ENCODE measurements at places on chromosomes 2 and 18. TPM values are rescaled to one million over a fixed set of nuclear protein-coding genes. Genes with fewer than 3 reads are reported as not detected.

GRCh38 chr2:83394134-83394904 is 1064.8 kb downstream of the SUCLG1 start:
- H3K4me3 ChIP-seq, result no peak overlapping the region
- no peaks in the 10 kb centered on the region for H3K27me3 ChIP-seq
- no peak for DNase-seq
- no peaks in the 10 kb centered on the region for H3K36me3 ChIP-seq
- no peaks in the 10 kb centered on the region for H3K4me1 ChIP-seq

The FOXI3 gene
- 13.5 TPM for total RNA-seq

DNA sequence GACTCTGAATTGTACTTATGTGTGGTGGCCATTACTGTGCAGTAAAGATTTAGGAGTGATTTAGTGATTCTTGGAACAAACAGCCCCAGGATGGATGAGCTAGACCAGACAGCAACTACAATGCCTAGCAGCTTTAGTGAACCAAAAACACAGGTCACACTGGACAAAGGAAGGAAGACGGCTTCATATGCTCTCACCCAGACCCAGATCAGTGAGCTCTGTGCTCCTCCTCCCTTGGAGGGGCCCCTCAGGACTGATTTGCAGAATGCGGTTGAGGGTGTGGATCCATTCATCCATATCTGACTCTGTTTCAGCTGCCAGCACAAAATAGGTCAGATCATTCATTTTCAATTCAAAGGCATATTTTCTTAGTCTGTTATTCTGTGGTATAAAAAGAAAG is 159.7 kb upstream of the CCDC195 start:
- H3K36me3 ChIP-seq, result no peaks in the 10 kb centered on the region
- no peak overlapping the region for H3K4me3 ChIP-seq
- no peak for DNase-seq

GRCh38 chr2:40105593-40105992 is 326.5 kb upstream of the THUMPD2 start:
- no peak for DNase-seq
- no peak overlapping the region for H3K4me3 ChIP-seq
- H3K27me3 ChIP-seq, result no peaks in the 10 kb centered on the region
- no peak overlapping the region for H3K27ac ChIP-seq
- H3K4me1 ChIP-seq, result peaks cover 18% of the 10 kb centered on the region
- no peaks in the 10 kb centered on the region for H3K36me3 ChIP-seq

- H3K36me3 ChIP-seq, result no peaks in the 10 kb centered on the region
- no peak overlapping the region for H3K4me3 ChIP-seq
- no peaks in the 10 kb centered on the region for H3K27me3 ChIP-seq
- 0 out of 2 replicates have a peak, but pooled peaks cover 3% of the 10 kb centered on the region for H3K4me1 ChIP-seq
- no peak overlapping the region for H3K27ac ChIP-seq
Measured at GRCh38 chr18:12056034-12056883, 37.4 kb upstream of the ANKRD62 start.

- H3K27ac ChIP-seq, result no peak overlapping the region
- no peaks in the 10 kb centered on the region for H3K36me3 ChIP-seq
- no peaks in the 10 kb centered on the region for H3K27me3 ChIP-seq
- H3K4me3 ChIP-seq, result no peak overlapping the region
Measured at GRCh38 chr2:169775765-169776164, 22.9 kb upstream of the SSB start.

The TBR1 gene
- total RNA-seq, result not detected

GRCh38 chr2:230947908-230948365 is 22.9 kb upstream of the GPR55 start:
- no peak overlapping the region for H3K27ac ChIP-seq
- DNase-seq, result no peak

DNA sequence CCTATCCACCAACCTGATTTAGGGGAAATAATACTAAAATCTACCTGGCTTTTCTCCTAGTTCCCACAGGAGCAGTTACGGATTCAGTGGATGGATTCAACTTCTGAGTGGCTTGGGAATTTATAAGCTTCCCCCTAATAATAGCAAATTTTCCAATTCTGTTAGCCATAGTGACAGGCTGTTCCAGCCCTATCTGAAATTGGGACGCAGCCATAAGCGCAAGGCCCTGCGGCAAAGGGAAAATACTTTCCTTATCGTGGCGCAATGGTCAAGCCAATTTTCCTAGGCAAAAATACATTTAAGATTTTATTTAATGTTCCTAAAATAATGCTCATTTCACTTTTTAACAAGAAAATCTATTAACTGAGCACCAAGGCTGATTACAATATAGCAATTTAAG is 49.7 kb downstream of the CDH2 start:
- no peaks in the 10 kb centered on the region for H3K36me3 ChIP-seq
- H3K4me3 ChIP-seq, result no peak overlapping the region
- H3K27ac ChIP-seq, result no peak overlapping the region

DNA sequence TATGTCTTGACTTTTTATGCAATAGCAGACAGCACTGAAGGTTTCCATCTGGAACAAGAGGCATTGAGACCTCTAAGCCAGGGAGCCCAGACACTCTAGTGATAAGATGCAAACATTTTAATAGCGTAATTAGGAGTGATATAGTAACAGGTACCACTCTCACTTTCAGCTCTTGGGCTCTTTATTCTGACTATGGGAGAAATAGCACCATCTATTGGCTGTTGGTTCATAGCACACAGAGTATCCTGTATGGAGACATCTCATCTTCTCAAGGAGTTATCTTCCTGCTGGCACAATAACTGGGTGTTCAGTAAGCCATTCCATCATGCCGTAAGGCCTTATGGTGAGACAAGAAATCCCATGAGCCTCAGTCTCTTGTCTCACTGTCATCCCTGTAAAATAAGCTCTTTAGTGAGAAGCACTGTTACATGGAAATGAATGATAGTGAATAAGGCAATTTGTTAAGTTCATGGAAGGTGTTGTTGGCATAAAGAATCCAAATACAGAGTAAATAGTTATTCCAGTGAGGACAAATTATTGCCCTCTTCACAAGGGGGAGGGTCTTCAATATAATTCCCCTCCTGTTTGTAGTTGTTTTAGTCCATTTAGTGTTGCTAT is 48.3 kb downstream of the THUMPD2 start:
- H3K27me3 ChIP-seq, result no peaks in the 10 kb centered on the region
- H3K4me3 ChIP-seq, result no peak overlapping the region
- H3K36me3 ChIP-seq, result peaks cover 31% of the 10 kb centered on the region

The DYSF gene
- 14.8 TPM for total RNA-seq

DNA sequence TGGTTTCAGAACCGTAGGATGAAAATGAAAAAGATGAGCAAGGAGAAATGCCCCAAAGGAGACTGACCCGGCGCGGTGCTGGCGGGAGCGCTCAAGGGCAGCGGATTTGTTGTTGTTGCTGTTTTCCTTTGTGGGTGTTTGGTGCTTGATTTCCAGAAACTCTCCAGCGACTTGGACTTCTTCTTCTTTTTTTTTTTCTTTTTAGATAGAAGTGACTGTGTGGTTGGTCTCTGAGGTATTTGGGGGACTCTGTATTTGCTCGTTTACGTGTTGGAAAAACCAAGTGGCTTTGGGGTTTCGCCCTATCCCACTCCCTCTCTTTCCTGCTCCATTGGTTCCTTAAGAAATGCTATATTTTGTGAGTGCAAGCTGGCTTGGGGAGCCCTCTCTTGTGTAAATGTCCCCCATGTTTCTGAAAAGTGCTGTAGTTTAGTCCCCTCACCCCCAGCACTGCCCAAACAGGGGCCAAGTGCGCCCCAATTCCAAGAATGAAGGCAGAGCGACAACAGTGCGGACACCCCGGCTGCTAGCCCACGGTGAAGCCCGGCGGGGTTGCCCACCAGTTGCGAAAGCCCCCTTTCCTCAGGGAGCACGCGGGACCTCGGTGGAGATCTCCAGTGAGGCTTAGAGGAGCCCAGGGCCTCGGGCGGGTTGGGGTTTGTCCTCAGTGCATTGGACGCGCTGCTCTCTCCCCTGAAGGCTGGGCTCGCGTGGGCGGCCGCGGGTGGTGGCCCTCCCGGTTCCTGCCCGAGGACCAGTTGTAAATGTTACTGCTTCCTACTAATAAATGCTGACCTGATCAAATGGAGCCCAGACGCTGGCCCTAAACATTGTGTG is 1.8 kb downstream of the HOXD9 start:
- peaks cover 21% of the 10 kb centered on the region for H3K4me1 ChIP-seq
- H3K27me3 ChIP-seq, result peaks cover 100% of the 10 kb centered on the region
- peak overlapping the region; percentile 38 for H3K4me3 ChIP-seq
- no peak for DNase-seq
- H3K36me3 ChIP-seq, result peaks cover 2% of the 10 kb centered on the region

The SH3BP4 gene
- 44.4 TPM for total RNA-seq

The HOXD11 gene
- total RNA-seq, result not detected

The ADAM17 gene
- total RNA-seq, result 25.9 TPM

- no peaks in the 10 kb centered on the region for H3K36me3 ChIP-seq
- no peak for DNase-seq
- no peak overlapping the region for H3K27ac ChIP-seq
- no peak overlapping the region for H3K4me3 ChIP-seq
Measured at GRCh38 chr2:2647141-2647541, 316.1 kb upstream of the MYT1L start.

The ACVR1C gene
- 1.6 TPM for total RNA-seq

The MYL1 gene
- total RNA-seq, result not detected

DNA sequence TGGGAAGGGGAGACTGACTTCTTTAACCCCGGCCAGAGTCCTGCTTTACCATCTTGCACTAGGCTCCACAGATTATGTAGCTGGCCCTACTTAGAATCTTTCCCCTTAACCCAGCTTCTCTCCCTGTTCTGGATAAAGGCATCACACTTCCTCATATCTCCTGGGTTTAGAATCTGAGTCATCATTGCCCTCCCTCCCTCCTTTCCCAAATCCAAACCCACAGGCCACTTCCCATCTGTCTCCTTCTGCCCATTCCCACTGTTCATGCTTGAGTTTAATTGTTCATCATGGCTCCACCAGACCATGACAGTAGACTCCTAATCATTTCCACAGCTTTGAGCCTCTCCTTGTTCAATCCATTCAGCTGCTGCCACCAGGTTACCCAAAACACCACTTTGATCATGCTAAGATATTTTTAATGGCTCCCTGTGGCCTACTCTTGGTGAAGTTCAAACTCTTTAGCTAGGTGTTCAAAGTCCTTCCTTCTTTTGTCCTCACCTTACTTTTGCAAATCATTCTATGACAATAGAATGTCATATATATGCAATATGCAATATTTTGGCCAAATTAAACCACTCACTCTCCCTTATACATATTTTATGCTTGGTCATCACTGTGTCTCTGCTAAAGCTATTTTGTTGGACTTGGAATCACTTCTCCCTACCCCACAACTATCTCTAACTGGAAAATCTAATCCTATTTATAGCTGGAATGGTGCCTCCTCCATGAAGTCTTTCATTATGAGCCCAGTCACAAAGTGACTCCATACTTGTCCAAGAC is 5.5 kb downstream of the PDE11A start:
- no peak overlapping the region for H3K27ac ChIP-seq
- H3K27me3 ChIP-seq, result peaks cover 15% of the 10 kb centered on the region
- H3K4me3 ChIP-seq, result no peak overlapping the region
- DNase-seq, result no peak
- H3K4me1 ChIP-seq, result peaks cover 1% of the 10 kb centered on the region
- no peaks in the 10 kb centered on the region for H3K36me3 ChIP-seq

- DNase-seq, result peak; percentile 25
- peaks cover 15% of the 10 kb centered on the region for H3K4me1 ChIP-seq
- no peak overlapping the region for H3K4me3 ChIP-seq
- no peaks in the 10 kb centered on the region for H3K36me3 ChIP-seq
Measured at GRCh38 chr18:22110461-22110924, 58.9 kb upstream of the GATA6 start.

- no peak for DNase-seq
- H3K36me3 ChIP-seq, result no peaks in the 10 kb centered on the region
- no peaks in the 10 kb centered on the region for H3K4me1 ChIP-seq
- no peak overlapping the region for H3K4me3 ChIP-seq
Measured at GRCh38 chr18:48809365-48809764, 141.4 kb downstream of the SMAD7 start.

The HOXD10 gene
- not detected for total RNA-seq

DNA sequence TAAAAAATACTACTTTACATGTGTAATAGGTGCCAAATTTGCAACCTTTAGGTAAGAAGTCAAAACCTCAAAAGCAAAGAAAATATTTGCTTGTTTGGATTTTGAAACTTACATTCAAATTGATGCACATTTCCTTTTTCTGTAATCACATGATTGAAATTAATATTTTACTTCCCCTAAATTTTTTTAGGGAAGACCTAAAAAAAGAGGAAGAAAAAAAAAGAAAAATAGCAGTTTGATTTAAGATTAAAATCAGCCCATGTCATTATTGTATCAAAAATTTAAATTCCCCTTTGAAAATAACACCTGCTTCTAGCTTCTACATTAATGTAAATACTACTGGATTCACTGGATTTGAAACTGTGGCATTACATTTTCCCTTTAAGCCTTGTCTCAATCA is 68.2 kb upstream of the STON1 start:
- H3K27ac ChIP-seq, result no peak overlapping the region
- DNase-seq, result no peak
- peaks cover 54% of the 10 kb centered on the region for H3K36me3 ChIP-seq
- no peaks in the 10 kb centered on the region for H3K27me3 ChIP-seq
- H3K4me3 ChIP-seq, result no peak overlapping the region

GRCh38 chr2:223599640-223600380 is 2.4 kb downstream of the SCG2 start:
- no peak overlapping the region for H3K27ac ChIP-seq
- no peaks in the 10 kb centered on the region for H3K4me1 ChIP-seq
- H3K36me3 ChIP-seq, result no peaks in the 10 kb centered on the region
- peaks cover 21% of the 10 kb centered on the region for H3K27me3 ChIP-seq

GRCh38 chr2:136055929-136056688 is 61.8 kb downstream of the CXCR4 start:
- no peak overlapping the region for H3K4me3 ChIP-seq
- H3K27me3 ChIP-seq, result no peaks in the 10 kb centered on the region
- no peak overlapping the region for H3K27ac ChIP-seq
- H3K36me3 ChIP-seq, result no peaks in the 10 kb centered on the region

DNA sequence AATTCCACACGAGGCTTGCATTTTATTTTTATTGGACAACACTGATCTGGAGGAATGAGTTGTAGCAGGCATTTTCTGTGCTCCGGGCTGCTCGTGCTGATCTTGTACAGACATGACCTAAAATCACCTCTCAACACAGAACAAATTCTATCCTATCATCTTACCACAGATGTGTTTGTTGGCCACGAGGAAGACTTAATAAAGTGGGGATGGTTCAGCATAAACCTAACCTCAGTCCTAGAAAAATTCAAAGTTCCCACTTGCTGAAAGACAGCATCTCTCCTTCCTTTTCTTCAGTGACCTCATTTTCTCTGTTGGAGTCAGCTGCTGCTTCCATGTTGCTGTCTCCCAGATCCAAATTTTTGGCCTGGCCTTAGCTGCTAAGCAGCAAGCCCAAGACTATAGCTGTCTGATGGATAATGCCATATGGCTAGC is 45.3 kb downstream of the RBKS start:
- no peaks in the 10 kb centered on the region for H3K4me1 ChIP-seq
- DNase-seq, result no peak
- no peak overlapping the region for H3K27ac ChIP-seq

GRCh38 chr2:45006041-45006941 is 3.0 kb downstream of the SIX2 start:
- H3K27me3 ChIP-seq, result peaks cover 97% of the 10 kb centered on the region
- 0 out of 2 replicates have a peak, but pooled peaks cover 2% of the 10 kb centered on the region for H3K36me3 ChIP-seq
- no peak for DNase-seq

- no peak for DNase-seq
- H3K27me3 ChIP-seq, result no peaks in the 10 kb centered on the region
- no peak overlapping the region for H3K27ac ChIP-seq
- peaks cover 9% of the 10 kb centered on the region for H3K4me1 ChIP-seq
Measured at GRCh38 chr2:204436230-204436629, 109.0 kb upstream of the PARD3B start.

Data from WTC11 (cell line).